ENCODE measurements at places on chromosomes 2 and 18.

- no peak for DNase-seq
These were observed 18.6 kb upstream of the CNDP1 start for GRCh38 chr18:74515620-74516231.

DNA sequence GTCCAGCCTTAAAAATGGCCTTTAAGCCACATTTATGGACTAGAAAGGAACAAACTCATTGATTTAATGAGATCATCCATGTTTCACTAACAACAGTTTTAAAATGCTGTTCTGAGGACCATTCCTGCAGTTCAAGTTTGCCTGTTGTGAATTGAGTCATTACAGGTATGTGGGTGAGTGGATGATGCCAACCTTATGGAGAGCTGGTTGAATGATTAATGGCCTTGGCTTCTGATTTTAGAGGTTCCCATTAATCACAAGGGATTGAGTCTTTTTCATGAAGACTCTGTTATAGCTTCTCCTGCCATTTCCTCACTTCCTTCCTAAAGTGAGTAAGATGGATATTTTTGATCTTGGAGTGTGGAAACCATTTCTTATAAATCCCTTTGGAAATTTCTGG is 459.8 kb upstream of the SLC14A2 start:
- no peak for DNase-seq

GRCh38 chr2:186903216-186903615 is 54.2 kb upstream of the ZSWIM2 start:
- DNase-seq: no peak

DNA sequence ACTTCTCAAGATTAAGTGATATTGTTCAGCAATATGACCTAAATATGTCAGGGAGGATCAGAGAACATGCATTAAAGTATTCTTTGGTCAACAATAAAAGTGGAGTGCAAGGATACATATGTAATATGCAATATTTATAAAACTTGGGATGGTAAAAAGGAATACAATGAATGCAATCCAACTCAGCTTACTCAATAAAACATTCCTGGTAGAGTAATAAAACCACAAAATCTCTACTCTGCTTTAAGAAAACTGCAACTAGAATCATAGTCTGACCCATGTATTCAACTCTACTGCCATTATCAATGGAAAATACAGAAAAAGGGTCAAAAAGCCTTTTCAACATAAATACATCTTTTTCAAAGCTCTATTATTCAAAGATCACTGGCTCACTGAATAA is 11.6 kb downstream of the IRS1 start:
- no peak for DNase-seq
